Epithelial cell of prostate (primary cell): ENCODE measurements at places on chromosomes 6 and 20.

GRCh38 chr6:133240511-133241085 lies 559 bp upstream of the EYA4 start:
- DNase-seq, result no peak

- DNase-seq, result no peak
These were observed 37.4 kb upstream of the SYNDIG1 start for GRCh38 chr20:24432046-24432442.

GRCh38 chr6:14635934-14636591 lies 518.5 kb downstream of the CD83 start:
- no peak for DNase-seq

DNA sequence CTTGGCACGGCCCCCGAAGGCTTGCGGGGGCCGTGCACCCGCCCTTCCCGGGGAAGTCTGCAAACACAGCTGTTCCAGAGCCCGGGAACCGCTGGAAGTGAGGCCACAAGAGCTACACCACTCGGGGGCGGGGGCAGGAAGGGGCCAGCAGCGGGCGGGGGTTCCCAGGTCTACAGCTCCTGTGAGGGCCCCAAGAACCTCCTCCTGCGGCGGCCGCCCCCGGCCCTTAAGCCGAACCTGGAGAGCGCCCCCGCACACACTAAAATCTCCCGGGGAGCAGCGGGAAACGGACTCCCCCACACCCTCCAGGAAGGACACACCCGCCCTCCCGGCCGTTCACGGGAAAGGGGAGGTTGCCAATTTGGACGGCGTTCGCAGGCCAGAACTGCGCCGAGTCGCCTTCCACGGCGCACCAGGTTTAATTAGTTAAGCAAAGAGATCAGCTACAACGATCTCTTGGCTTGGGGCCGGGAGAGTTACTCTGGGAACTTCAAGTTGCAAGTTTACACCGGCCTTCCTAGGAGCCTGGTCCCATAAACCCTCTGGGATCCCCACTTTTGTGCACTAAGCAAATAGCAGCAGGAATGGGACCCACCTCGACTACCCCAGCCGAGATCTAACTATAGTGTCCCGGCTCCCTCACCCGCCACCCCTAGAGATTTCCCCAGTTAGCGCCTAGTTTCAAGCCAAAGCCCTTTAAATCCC lies 1.7 kb downstream of the JAG1 start:
- no peak for DNase-seq
